ENCODE measurements at places on chromosomes 2 and 18.

DNA sequence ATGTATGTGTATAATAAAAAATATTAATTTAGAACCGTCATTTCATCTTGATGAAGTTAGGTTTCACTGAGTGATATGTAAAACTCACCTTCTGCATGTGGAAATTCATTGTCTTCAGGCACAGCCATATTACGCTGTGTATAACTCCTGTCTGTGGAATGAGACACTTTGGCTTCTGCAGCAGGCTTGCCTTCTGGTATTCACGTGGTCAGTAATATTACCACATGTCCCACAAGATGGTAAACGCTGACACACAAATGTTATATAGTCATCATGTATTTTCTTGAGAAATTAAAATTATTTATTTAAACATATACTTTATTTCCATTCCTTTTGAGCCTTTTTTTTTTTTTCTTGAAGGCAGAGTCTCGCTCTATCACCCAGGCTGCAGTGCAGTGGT lies 25.1 kb upstream of the AAK1 start:
- DNase-seq, result no peak

DNA sequence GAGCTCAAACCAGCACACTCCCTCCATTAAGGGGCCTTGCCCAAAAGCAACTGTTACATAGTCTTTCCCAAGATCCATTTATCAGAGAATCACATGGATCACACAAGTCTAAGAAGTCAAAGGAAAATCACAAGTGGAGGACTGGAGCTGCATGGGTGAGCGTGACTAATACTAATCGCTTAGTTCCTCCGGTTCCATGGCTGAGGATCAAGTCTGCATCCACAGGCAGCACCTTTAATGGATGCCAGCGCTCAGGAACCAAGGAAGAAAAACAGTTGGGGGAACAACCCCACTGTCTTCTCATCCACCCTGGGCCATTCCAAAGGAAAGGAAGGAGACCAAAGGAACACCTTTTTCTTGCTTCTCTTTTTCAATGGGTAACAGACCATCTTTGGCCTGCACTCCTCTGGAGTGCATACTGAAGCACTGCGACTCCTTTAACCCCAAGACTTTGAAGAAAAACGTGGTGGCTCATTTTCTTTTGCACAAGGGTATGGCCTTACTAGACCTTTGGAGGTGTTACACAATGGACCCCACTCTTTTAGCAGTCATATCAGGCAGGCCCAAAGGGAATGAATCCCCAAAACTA lies 9.2 kb upstream of the WDR33 start:
- no peak for DNase-seq

DNA sequence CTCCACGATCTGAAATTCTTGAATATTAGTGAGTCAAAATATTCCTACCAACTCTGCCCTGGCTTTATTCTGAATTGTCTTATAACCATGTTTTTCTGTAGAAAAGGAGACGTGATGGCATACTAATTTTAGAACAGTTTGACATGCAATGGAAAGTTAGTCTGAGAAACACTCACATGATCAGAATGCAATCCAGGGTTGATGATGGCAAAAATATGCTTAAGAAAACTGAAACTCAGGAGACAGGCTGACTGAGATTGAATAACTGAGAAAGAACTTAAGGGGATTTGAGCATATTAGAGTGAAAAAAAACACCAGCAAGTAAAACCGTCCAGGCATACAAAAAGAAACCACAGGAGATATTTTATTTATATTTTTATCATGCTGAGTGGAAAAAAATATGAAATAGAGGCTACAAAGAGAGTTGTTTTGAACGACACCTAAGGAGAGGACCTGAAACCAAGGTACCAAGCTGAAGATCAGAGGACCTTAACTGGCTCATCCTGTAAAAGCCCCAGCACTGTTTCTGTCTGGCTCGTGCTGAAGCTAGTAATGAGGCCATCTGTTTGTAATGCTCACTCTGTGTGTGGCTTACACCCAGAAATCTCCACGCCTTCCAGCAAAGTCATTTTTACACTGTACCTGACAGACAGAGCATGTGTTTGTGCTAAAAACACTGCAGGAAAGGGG lies 437.2 kb upstream of the PKDCC start:
- DNase-seq, result no peak

- DNase-seq, result no peak
Observed at GRCh38 chr2:149191915-149192314, 138.5 kb upstream of the LYPD6 start.

GRCh38 chr18:60024857-60025256 lies 125.1 kb downstream of the PMAIP1 start:
- DNase-seq, result no peak

Data from activated CD4-positive, alpha-beta T cell treated with anti-CD3 and anti-CD28 coated beads for 4 hours (primary cell).